Stimulated activated CD8-positive, alpha-beta memory T cell treated with anti-CD3 and anti-CD28 coated beads, Interleukin-7, amount 100 ng/mL, for 1 hour (primary cell): ENCODE measurements at places on chromosomes 11 and 22.
A peak's percentile ranks its signal among the peaks of the same experiment; 100 is the strongest.

GRCh38 chr11:77821349-77821851 lies 456 bp downstream of the AAMDC start:
- DNase-seq, result no peak

DNA sequence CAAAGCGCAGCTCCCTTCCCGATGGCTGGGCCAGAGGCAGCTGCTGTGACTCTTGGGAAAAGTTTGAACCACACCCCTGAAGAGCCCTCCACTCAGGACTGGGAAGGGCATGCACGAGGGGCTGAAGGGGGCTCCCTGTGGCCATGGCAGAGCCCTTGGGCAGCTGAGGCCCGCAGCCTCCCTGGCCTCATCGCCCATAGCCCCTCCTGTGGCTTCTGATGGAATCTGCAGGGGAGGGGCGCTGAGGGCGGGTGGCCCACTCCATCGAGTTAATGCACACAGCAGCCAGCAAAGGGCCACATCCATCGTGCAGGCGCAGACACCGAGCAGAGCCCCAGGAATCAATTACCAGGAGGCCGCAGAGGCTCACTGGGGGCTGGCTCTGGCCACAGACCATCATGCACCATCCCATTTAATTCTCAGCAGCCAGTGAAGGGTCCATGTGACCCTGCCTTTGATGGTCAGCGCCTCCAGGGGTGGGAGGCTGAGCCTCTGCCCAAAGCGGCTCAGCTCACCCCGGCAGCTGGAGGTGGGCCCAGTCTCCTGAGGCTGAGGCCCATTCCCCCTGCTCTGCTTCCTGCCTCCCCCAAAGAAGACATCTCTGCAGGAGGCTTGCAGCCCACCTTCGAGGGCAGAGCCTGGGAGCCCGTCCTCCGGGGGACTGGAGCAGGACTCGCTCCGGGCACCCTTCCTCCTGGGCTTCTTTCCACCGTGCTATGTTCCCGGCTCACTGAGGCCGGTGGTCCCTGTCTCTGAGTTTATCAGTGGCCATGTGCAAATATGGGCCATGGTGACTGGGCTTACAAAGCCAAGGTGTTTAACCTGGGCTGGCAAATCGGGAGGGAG lies 1410.2 kb downstream of the BRD1 start:
- no peak for DNase-seq

DNA sequence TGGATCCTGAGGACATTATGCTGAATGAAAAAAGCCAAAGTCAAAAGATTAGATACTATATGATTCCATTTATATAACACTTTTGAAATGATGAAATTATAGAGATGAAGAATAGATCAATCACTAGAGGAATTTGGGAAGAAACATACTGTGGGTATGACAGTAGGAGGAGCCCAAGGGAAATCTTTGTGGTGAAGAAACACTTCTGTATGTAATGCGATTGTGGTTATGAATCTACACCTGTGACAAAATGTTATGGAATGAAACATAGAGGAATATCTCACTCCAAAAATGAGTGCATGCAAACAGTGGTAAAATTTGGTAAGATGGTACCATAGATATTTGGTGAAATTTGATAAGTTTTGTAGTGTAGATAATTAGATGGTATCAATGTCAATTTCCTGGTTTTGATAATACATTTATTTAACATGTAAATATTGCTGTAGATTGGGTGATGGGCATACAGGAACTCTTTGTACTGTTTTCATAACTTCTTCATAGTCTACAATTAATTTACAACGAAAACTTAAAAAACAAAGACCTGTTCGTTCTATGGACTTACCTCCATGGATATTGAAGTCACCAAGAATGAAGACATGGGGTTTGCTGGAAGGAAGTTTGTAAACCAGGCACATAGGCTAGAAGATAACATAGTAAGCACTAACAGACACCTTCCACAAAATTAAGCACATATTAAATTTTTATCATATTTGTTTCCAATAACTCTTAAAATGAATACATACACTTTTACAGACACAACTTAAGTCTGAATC lies 11.5 kb downstream of the MRGPRX1 start:
- DNase-seq, result no peak

- DNase-seq, result no peak
These were observed 30.6 kb downstream of the TUB start for GRCh38 chr11:8111636-8112035.

- no peak for DNase-seq
These were observed 36.6 kb upstream of the GRAMD4 start for GRCh38 chr22:46583571-46583970.

DNA sequence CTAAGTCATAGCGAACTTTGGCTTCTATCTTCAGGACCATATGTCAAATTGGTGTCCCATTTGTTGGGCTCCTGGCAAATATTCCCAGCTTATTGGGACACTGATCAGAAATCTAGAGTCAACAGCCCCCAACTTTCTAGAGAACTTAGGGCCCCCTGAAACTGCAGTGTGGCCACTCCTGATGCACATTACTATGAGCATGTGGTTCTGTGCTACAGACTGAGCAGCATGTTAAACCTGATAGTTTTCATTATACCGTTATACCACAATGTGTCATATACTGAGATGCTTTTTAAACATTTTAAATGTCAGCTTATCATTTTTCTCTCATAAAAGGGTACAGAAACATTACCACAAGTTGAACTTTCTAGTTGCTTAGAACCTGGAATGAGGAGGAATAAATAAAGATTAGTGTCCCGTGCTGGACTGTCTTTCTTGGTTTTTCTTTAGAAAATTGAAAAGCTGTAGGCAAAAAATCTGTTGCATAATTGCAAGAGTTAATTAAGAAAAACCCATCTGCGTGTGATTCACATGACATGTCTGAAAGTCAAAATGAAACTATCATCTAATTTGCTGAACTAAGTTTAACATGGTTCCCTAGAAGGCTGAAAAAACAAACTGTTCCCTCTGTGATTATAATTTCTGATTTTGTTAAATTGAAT lies 16.4 kb upstream of the CTSC start:
- no peak for DNase-seq

GRCh38 chr11:122981388-122982264 lies at the start of gene BSX:
Gene BSX (minus strand): TSS chr11:122981834. CDS start chr11:122981671, 163 bp downstream.
- DNase-seq, result no peak

DNA sequence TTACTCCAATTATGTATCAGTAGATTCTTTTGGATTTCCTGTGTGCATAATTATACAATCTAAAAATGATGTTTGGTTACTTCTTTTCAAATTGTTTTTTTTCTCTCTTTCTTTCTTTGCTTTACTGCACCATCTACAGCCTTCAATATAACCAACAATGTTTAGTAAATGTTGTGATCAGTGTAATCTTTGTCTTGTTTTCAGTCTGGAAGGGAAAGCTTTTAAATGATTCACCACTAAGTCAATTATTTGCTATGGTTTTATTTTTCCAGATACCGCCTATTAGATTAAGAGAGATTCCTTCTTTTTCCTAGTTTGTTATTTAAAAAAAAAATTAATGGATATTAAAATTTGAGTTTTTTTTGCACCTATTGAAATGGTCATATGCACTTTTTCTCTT lies 29.8 kb upstream of the ABTB2 start:
- no peak for DNase-seq

DNA sequence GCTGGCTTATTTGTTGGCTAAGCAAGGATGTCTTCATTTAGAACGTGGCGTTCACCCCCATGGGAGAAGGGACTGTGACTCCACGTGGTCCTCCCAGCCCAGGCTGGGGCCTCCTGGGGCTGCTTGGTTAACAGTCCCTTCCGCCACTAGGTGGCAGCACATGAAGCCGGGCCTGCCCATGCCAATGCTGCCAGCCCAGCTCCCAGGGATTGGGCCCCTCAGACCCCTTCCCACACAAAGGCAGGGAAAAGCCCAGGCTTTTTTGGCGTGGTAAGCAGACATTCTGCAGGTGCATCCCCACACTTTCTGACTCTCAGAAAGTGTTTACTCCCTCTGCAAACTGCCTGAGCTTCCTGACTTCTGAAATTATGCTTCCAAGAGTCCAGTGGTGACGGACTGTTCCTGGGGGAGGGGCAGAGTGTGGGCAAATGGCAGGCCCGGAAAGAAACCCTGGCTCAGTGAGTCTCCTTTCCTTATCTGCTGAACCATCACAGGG lies 3.1 kb downstream of the CBX6 start:
- peak; percentile 47 for DNase-seq

DNA sequence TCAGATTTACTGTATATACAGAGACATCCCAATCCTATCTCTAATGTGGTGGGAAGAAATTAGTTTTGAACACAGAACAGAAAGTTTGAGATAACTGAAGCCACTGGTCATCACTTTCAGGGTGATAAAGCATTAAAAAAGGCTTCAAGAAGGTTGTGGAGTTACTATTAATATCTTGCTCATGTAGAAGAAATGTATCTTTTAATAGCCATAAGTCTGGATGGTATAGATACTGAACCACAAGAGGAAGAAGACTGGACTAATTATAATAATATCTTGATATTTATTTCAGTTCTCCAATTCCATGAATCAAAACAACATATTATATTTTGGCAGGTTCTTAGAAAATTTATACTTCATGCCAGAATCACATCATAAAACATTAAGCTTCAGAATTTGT lies 137.1 kb downstream of the TMEM135 start:
- DNase-seq, result no peak

DNA sequence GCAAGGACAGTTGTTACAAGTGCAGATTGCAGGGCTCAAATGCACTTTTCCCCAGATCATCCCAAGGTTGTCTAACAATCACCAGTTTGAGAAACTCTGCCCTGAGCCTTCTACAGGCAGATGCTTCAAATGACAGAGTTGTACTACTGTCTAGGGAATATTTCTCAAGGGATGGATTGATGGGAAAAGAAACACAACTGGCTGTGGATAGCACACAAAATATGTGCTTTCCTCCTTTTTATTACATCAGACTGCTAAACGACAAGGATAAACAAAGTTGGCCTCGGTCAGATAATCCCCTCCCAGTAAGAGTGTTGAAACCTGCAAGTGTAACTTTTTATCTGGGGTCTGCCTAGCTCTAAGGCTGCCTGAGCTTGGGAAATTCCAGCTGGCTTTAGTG lies 46.6 kb upstream of the SORL1-AS1 start:
- no peak for DNase-seq

GRCh38 chr22:38316364-38317121 lies 690 bp downstream of the CSNK1E start:
- DNase-seq, result peak; percentile 33

- no peak for DNase-seq
These were observed 2.4 kb upstream of the LGALS1 start for GRCh38 chr22:37672920-37673455.

GRCh38 chr11:3170756-3171650 lies 5.9 kb upstream of the OSBPL5 start:
- no peak for DNase-seq

- no peak for DNase-seq
These were observed 606.6 kb upstream of the CADM1 start for GRCh38 chr11:116110802-116111201.
